CD4-positive, alpha-beta T cell treated with Interleukin-10 for 1 hour (primary cell): ENCODE measurements at places on chromosomes 1 and 21.

- peak; percentile 29 for DNase-seq
These were observed 61.8 kb downstream of the S1PR1 start for GRCh38 chr1:101298663-101299062.

DNA sequence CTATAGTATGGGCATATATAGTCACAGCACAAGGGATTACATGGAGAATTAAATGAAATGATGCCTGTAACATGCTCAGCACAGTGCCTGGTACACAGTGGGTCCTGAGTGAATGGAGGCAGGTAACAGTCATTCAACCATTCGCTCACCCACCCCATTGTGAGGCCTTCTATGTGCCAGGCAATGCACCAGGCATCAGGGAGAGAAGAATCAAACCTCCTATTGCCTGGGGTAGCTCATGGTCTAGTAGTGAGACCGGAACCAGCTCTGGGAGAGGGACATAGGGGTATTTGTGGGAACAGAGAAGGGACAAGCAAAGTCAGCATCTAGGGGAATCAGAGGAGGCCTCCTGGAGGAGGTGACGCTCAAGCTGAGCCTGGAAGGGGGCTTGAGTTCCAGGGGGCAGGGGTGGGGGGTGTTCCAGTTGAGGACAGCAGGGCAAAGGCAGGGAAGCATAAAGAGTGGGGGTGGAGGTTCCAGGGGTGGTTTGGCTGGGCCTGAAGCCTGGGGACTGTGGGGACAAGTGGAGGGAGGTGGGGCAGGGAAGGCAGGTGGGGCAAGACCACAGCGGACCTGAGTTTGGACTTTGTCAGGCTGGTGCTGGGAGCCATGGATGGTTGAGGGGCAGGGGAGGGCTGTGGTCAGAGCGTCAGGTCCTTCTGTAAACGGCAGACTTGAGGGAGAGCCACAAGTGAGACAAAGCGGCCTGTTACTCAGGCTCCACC lies 591.6 kb downstream of the PTPRU start:
- DNase-seq, result no peak

DNA sequence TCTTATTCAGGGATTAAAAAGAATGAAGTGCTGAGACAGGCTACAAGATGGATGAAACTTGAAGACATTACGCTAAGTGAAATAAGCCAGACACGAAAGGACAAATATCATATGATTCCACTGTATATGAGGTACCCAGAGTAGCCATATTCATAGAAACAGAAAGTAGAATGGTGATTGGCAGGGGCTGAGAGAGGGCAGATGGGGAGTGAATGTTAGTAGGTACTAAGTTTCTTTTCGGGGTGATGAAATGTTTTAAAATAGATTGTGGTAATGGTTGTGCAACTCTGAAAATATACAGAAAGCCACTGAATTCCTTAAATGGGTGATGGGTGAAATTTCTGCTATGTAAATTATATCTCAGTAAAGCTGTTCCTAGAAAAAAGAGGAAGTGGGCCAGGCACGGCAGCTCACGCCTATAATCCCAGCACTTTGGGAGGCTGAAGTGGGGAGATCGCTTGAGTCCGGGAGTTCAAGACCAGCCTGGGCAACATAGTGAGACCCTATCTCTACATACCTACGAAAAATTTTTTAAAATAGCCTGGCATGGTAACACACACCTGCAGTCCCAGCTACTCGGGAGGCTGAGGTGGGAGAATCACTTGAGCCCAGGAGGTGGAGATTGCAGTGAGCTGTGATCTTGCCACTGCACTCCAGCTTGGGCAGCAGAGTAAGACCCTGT lies 15.9 kb downstream of the SLC27A3 start:
- DNase-seq, result peak; percentile 46

GRCh38 chr1:180231506-180231921 lies 1.4 kb downstream of the LHX4 start:
- DNase-seq, result no peak

- DNase-seq, result no peak
These were observed 9.7 kb downstream of the MACF1 start for GRCh38 chr1:39214021-39214713.
